ENCODE measurements at places on chromosomes 2 and 18. TPM values are rescaled to one million over a fixed set of nuclear protein-coding genes. Genes with fewer than 3 reads are reported as not detected.

The MC2R gene
- total RNA-seq = not detected

The ZNF521 gene
- 48.0 TPM for total RNA-seq

The FAHD2B gene
- total RNA-seq = 5.7 TPM

The FAM110C gene
- 1.4 TPM for total RNA-seq

The SNORC gene
- 3.1 TPM for total RNA-seq

The THSD7B gene
- 0.14 TPM for total RNA-seq

GRCh38 chr2:16044946-16045456 is 104.7 kb downstream of the MYCN start:
- DNase-seq = no peak

- DNase-seq = no peak
These were observed 36.1 kb upstream of the LYPD6B start for GRCh38 chr2:149002378-149002890.

DNA sequence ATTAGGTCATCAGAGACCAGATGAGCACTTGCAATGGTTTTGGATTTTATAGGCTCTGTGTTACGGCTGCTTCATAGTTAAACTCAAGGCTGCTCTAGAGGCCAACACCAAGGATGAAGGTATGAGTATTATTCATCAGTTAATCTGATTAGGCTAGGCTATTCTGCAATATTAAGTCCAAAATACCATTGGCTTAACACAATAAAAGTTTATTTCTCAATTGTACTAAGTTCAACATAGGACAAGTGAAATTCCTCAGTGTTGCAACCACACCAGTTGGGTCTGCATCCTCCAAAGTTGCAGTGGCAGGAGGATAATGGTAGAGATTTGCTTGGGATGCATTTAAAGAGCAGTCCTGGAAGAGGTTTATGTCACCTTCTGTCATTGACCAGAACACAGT is 538.3 kb upstream of the CDH2 start:
- DNase-seq = no peak

- DNase-seq = no peak
These were observed 6.7 kb downstream of the SFTPB start for GRCh38 chr2:85661139-85661858.

DNA sequence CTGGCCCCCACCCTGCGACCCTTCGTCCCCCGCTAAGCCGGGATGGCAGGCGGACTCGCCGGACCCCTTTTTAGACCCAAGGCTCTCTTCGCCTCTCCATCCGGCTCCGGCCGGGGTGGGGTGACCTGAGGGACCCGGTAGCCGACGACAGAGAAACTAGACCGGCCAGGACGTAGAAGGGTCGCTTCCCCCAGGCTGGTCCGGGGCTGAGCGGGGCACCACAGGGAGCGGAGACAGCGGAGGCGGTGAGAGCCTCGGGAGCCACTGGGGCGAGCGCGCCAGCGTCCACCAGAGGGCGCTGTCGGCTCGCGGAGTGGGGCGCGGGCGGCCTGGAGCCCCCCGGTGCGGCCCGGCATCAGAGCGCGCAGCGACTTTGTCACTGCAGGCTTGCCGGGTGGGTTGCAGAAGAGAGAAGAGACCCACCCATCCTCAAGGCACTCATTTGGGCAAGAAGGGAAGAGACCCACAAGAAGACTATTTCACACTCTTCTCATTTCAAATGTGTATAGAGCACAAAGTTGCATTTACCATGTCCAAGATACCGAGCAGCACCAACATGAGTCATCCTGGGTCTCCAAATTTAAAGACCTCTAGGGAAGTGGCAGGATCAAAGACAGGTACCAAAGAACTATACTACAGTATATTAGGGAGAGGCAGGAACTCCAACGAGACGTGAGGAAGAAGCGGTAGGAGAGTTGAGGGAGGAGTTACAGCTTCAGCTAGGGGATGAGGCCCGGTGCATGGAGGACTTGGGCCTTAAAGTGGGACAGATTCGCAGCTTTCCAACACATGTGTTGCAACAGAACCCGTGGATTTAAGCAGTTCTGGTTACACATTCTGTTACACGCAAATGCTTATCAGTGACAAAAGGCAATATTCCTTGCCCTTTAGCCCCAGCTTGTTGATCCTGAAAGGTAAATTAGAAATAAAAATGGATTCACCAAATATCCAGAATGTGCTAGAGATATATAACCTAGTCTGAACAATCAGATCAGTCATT is 7.6 kb upstream of the PRKCE start:
- no peak for DNase-seq

- no peak for DNase-seq
These were observed 1496.8 kb upstream of the CELF4 start for GRCh38 chr18:39062426-39062825.

- DNase-seq = no peak
These were observed 43.4 kb downstream of the BCL2L11 start for GRCh38 chr2:111164078-111164477.
